ENCODE measurements at places on chromosomes 12 and 14.

DNA sequence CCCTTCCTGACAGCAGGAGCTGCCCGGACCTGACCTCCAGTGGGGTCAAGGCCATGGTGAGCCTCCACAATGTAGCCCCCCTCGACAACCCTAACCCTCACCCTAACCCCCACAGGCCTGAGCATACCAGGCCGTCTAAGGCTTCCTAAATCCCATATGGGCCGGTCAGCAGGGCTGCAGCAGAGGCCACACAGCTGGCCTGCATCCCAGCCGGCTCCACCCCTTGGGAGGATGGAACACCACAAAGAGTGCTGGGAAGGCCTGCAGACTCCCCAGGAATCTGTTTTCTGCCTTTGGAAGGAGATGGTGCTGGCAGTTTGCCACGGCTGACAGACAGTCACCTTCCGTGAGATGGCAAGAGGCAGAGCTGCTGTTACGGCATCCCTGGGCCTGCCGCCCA is 2.8 kb downstream of the TMEM179 start:
- DNase-seq: no peak

- no peak for DNase-seq
These were observed 3.2 kb upstream of the TDG start for GRCh38 chr12:103962493-103962892.

- DNase-seq: no peak
These were observed 714.6 kb downstream of the DIO2 start for GRCh38 chr14:79496701-79497100.

DNA sequence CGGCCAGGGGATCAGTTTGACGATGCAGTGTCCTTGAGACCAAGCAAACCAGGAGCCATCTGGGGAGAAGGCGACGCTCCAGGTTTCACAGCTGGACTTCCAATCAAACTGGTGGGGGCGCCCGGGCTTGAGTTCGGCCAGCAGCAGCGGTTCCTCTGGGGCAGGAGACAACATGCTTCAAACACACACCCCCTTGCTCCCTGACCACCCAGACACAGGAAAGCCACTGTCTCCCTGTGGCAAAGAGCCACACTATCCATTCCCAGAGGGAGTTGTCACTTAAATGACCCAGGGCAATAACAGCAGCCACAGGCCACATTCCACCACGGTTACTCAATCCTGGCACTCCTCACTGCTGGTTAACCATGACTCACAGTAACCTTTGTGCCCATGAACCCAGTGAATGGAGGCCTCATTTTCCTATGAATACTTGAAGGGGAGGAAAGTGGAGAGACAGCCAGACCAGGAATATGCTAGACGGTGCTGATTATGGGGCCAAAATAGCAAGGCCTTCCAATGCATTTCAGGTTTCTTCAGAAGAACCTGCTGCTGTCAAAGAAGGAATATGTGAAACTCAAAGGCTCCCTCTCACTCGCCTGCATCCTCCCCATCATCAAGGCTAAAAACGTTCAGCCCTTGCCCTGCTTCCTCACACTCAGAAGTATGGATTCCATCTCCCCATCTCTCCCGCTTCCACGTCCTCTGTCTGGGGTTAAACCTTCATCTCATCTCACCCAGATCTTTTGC is 8.5 kb downstream of the WSB2 start:
- no peak for DNase-seq

DNA sequence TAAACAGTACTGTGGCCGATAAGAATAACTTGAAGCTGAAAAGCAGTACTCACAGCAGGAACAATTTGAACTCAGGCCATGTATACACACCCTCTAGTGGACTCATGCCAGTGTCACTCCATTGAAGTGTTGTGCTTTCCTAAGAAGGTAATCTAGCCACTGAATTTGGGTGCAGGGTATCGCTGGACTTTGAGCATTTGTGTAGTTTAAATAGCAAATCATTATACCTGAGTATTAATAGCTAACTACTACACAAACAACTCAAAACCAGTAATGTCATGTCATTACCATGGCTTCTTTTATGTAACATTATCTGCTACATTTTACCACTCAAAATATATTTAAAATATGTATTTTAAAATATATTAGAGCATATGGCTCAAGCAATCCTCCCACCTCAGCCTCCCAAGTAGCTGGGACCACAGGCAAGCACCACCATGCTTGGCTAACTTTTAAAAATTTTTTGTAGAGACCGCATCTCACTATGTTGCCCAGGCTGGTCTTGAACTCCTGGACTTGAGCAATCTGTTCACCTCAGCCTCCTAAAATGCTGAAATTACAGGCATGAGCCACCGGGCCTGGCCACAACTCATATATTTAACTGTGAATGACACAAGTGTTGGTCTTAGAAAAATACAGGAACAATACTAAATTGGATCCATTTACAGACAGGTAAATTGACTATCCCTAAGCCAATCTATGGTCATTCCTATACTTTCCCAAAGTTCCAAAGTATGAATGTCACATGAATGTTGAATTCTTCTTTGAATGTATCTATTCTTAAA is 25.6 kb upstream of the ARID4A start:
- DNase-seq: no peak

DNA sequence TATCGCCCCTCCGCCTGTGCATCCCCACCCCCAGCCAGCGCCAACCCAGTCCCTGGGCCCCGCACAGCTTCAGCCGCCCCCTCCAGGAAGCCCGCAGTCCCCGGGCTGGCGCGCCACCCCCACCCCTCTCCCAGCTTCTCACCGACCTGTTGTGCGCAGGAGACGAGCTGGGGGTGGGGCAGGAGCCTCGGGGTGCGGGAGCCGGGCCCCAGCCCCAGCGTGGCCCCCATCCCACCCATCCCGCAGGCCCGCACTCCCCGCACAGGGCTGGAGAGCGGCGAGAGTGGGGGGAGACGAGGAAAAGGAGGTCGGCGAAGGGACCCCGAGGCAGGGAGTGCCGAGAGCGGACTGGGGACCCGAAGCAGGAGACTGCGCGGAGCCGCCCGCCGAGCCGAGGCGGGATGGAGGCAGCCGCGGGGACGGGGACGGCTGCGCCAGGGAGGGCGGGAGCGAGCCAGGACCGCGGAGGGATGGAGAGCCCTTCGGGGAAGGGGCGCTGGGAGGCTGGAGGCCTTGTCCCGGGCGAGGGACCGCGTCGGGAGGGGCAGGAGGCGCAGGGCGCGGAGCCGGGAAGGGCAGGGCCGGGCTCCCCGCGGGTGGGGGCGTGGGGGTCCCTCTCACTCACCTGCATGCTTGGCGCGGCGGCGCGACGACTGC is 498 bp downstream of the PIANP start:
- no peak for DNase-seq
